Regular cardiac myocyte (primary cell): ENCODE measurements at places on chromosomes 16 and 17. TPM values are rescaled to one million over a fixed set of nuclear protein-coding genes. Genes with fewer than 3 reads are reported as not detected.

Gene CDC6
- 3.7 and 48.1 TPM in 2 replicates for total RNA-seq

Gene METRN
- total RNA-seq: 54.3 and 76.4 TPM in 2 replicates

Gene FN3KRP
- 12.7 and 35.7 TPM in 2 replicates for total RNA-seq

Gene KDM8
- 1.4 and 3.1 TPM in 2 replicates for total RNA-seq

Gene CES5A
- total RNA-seq: not detected in 2 replicates

Gene OR2C1
- total RNA-seq: under 0.01 and 0.19 TPM in 2 replicates

Gene SMURF2
- 168 and 343 TPM in 2 replicates for total RNA-seq

Gene BLTP2
- total RNA-seq: 162 and 207 TPM in 2 replicates

Gene TRPV3
- total RNA-seq: 0.77 and 2.0 TPM in 2 replicates

Gene ALDOC
- total RNA-seq: 46.6 and 129 TPM in 2 replicates

Gene OSBPL7
- 4.2 and 9.6 TPM in 2 replicates for total RNA-seq

Gene CDYL2
- 6.5 and 7.5 TPM in 2 replicates for total RNA-seq

Gene LPO
- not detected in 2 replicates for total RNA-seq

Gene SLC38A8
- total RNA-seq: not detected in 2 replicates

Gene SHISA6
- under 0.01 TPM in 1 of 2 replicates, not detected in the other for total RNA-seq

Gene HCRT
- not detected in 2 replicates for total RNA-seq

Gene OR1F1
- total RNA-seq: not detected in 2 replicates

Gene MILR1
- total RNA-seq: 6.5 and 7.0 TPM in 2 replicates
